GM23338 (cell line): ENCODE measurements at places on chromosomes 11 and 22. TPM values are rescaled to one million over a fixed set of nuclear protein-coding genes. Genes with fewer than 3 reads are reported as not detected.

- DNase-seq: no peak
Observed at GRCh38 chr22:48868554-48868953, 959.1 kb downstream of the BRD1 start.

- DNase-seq: no peak
Observed at GRCh38 chr11:123047947-123048293, 14.0 kb downstream of the HSPA8 start.

- DNase-seq: no peak
Observed at GRCh38 chr11:98589967-98590366, 430.8 kb upstream of the CNTN5 start.

- no peak for DNase-seq
Observed at GRCh38 chr22:25567251-25567675, 2.8 kb downstream of the GRK3 start.

- no peak for DNase-seq
Observed at GRCh38 chr11:115269191-115269950, 234.8 kb downstream of the CADM1 start.

DNA sequence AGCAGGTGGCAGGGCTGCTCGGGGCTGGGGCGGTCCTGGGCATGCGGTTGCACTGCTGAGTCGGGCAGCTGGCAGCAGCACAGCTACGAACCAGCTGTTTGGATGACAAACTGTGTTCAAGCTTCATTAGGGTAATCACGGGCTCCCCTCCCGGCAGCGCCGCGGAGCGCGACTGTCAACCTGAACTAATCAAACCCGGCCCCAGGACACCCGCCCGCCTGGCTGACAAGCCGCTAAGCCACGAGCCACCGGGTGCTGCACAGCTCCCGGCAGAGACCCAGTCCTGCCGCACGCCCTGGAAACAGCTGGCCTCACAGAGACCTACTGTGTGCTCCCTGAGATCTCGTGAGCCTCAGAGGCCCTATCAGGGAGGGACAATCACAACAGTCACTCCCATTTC lies 60.6 kb upstream of the TCF20 start:
- no peak for DNase-seq

GRCh38 chr11:8531982-8532381 lies 62.0 kb downstream of the STK33 start:
- DNase-seq: no peak

DNA sequence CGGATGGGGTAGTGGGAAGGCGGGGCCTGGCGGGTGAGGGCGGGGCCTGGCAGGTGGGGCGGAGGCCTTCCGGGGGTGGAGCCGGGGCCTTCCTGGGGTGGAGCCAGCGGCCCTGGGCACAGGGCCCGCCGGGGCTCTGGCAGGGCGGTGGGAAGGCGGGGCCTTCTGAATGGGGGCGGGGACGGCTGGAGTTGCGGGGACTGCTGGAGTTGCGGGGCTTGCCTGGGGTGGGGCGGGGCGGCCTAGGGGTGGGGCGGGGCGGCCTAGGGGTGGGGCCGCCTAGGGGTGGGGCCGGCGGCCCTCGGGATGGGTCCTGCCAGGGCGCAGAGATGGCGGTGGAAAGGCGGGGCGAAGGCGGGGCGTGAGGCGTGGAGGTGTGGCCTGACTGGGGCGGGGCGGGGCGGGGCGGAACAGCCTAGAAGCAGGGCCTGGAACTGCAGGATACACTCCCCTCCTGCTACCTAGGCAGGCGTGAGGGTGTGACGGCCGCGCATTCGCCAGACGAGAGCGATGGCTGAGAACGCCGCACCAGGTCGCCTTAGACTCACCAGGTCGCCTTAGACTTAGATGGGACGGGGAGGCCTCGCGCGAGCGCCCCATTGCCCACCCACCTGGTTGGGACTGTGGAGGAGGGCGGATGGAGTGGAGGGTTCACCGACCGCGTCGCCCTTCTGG lies 19.3 kb downstream of the RRP7A start:
- peak; percentile 94 for DNase-seq

- DNase-seq: no peak
Observed at GRCh38 chr11:115463606-115464005, 40.6 kb downstream of the CADM1 start.

GRCh38 chr11:11155962-11156815 lies 196.9 kb downstream of the CSNK2A3 start:
- DNase-seq: peak; percentile 79

DNA sequence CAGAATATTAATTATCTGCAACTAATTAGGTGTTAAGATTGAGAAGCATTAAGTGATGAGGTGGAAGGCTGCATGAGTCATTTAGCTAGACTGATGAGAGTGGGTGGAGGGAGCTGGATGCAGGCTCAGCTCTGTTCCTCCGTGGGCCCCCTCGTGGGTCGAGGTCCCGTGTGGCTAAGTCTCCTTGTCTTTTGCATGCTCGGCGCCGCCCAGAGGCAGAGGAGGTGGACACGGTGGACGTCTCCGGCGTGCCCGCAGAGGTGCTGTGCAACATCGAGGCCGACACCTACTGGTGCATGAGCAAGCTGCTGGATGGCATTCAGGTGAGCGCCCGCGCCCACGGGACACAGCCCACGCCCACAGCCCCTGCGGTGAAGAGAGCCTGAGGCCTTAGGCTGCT lies 211.6 kb downstream of the TBC1D22A start:
- DNase-seq: no peak

DNA sequence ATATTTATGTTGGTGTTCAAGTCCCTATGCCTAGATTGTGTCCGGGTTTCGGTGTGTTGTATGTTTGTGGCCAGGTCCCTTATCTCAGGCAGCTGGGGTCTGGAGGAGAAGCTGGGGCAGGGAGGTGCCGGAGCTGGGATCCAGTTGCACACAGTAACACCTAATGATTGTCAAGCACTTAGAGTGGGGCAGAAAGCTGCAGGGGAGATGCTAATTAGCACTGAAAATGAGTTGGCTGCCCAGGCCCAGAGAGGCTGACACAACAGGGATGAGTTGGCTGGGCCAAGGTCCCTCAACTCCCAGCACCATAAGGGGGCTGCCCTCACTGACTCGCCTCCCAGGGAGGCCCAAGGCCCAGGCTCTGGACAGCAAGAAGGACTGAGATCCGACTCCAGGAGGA lies 12.2 kb downstream of the PDE2A start:
- no peak for DNase-seq

DNA sequence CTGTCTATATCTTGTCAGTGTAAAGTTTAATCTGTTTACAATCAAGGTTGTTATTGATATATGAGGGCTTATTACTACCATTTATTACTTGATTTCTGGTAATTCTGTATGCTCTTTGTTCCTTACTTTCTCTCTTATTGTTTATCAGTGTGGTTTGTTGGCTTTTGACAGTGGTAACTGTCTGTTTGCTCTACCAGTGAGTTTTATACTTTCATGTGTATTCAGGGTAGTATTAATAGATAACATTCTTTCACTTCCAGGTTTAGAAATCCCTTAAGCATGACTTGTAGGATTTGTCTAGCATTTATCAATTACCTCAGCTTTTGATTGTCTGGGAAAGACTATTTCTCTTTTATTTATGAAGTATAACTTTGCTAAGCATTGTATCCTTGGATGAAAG lies 37.5 kb upstream of the SLC22A25 start:
- DNase-seq: no peak

DNA sequence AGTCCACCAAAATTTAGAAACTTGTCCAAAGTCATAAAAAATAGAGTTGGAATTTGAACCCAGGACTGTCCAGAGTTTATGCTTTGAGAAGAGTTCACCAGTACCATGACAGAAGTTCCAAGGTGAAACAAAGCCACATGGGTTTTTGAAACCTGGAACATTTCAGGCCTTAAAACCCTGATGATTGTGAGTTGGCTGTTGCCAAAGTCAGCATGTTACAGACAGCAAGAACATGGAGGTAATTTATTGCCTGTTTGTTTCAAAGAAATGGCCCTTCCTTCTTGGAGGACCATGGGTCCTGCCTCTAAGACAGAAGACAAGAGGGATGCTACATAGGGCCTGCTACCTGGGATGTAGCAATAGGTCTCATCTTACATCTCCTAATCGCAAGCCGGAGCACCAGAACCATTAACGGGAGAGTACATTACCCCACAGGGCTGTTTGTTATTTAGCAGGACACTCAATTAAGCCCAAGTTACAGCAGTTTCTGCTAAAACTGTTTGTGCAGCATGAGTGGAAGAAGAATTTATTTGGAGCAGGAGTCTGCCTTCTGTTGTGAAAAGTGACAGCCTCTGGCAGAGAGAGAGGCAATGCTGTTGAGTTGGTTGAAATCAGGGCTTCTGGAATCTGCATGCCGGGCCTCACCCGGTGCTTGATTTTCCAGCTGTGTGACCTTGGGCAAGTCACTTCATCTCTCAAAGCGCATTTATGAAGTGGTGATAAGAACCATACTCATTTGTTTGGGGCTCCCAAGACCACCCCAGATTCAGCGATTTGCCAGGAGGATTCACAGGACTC lies 136.2 kb downstream of the LDLRAD3 start:
- no peak for DNase-seq

- DNase-seq: no peak
Observed at GRCh38 chr11:32840587-32840986, 10.9 kb downstream of the PRRG4 start.

DNA sequence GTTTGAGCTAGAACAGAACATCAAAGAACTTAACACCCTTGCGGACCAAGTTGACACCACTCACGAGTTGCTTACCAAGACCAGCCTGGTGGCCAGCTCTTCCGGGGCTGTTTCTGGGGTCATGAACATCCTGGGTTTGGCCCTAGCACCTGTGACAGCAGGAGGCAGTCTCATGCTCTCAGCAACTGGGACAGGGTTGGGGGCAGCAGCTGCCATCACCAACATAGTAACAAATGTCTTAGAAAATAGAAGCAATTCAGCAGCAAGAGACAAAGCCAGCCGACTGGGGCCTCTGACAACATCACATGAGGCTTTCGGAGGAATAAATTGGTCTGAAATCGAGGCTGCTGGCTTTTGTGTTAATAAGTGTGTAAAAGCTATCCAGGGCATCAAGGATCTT lies 8.7 kb downstream of the APOL5 start:
- no peak for DNase-seq

DNA sequence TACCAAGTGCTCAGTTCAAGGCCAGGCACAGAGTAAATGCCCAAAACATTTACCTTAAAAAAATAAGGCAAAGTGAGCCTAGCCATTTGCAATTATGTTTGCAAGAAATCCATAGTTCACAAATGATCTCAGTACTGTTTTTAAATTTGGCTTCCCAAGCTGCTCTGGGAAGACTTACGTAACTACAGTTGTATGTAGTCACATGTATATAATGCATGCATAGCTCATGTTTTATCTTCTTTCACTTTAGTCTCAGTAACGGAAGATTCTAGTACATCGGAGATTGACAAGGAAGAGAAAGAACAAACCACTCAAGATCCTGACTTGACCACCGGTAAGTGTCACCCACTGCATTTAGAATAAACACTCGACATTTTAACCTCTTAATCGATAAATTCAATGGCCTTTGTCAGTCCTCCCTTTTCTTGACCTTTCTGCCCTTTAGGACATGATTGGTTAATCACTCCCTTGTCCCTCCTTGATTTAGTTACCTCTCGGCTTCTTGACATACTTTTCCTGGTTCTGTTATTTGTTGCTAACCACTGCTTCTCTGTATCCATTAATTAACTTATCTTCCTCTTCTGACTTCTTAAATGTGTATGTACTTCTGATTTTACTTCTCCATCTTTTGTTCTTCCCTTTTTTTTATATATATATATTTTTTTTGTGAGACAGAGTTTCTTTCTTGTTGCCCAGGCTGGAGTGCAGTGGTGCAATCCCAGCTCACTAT lies 18.0 kb upstream of the JHY start:
- no peak for DNase-seq

- DNase-seq: peak; percentile 59
Observed at GRCh38 chr11:43419460-43419859, 60.7 kb downstream of the TTC17 start.

DNA sequence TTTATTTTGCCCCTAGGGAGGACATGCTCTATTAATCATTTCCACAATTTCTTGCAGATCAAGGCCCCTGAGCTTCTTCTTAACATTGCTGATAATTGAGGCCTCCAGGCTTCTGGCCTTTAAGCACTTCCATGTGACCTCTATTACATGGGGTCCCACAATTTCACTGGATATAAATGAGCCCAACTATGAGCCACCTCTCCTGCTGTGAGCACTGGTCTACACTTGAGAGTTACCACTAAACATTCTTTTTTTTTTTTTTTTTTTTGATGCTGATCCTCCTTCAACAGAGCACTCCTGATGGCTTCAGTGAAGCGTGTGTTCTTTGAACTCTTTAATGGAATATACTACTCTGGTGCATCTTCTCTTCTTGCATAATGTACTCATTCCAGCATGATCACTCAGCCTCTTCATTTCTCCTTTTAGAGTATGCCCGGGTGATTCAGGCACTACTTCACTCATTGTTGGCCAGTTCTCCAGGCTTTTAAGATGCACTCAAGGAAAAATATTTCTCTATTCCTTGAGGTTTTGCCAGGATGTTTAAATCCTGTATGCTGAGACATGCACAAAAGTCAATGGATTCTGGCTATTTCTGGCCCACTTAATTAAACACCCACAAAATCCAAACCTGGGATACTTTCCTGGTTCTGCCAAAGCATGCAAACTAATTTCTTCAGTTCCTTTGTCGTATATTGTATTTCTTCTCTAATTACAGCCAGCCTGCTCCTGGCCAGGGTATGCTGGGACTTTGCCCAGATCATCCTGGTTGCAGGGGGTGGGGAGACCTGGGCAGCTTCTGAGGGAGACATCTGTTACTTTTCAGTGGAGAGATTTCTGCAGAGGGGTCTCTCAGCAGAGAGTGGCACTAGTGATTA lies 257.8 kb upstream of the LUZP2 start:
- DNase-seq: no peak

DNA sequence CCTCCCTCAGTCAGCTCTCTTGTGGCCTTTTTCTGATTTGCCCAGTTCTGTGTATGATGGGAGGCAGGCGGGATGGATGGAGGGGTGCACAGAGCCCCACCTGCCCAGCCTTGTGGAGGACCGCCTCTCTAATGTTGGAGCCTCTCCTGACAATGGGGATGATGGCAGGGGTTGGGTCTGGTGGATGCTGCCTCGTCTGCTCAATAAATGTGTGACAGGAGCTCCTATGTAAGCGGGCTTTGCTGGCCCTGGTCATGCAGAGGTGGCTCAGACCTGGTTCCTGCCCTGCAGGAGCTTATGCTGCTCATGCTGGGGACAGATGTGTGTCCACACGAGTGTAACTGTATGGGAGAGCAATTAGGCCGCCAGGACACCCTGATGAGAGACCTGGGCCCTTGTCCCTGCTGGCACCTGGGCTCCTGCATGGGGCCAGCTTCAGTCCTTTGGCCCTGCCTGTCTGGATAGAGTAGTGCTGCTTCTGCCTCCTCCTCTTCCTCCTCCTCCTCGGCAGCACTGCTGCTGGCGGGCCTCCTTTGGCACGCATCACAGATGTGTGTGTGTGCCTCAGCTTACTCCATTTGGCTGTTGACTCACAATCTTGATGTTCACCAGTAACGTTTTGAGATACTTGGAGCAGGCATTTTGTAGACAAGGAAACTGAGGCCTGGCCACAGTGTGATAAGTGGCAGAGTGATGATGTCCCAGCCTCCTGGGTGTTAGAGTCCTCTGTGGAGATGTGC lies 131.0 kb downstream of the TBC1D22A start:
- no peak for DNase-seq

GRCh38 chr11:81303038-81303664 lies 1430.5 kb downstream of the FAM181B start:
- no peak for DNase-seq

CEND1 gene
- total RNA-seq: 3.1 and 5.5 TPM in 2 replicates

C11orf91 gene
- not detected in 2 replicates for total RNA-seq

C22orf42 gene
- total RNA-seq: 0.23 and 0.76 TPM in 2 replicates

MUC5B gene
- 0.90 TPM in 1 of 2 replicates, not detected in the other for total RNA-seq

EXPH5 gene
- total RNA-seq: 8.4 and 12.6 TPM in 2 replicates

AMPD3 gene
- total RNA-seq: 1.8 and 2.1 TPM in 2 replicates

PRR33 gene
- total RNA-seq: 0.04 TPM in 1 of 2 replicates, not detected in the other

SLCO2B1 gene
- total RNA-seq: not detected in 2 replicates

MFRP gene
- total RNA-seq: 0.03 TPM in 1 of 2 replicates, not detected in the other

KRTAP5-8 gene
- total RNA-seq: not detected in 2 replicates

MYBPC3 gene
- not detected in 2 replicates for total RNA-seq

JAML gene
- total RNA-seq: 0.12 and 0.56 TPM in 2 replicates

MIOX gene
- total RNA-seq: 0.16 TPM in 1 of 2 replicates, not detected in the other

AGBL2 gene
- 1.6 and 5.6 TPM in 2 replicates for total RNA-seq
